ENCODE measurements at places on chromosomes 1 and 21.

- DNase-seq: no peak
Measured at GRCh38 chr1:65632235-65632634, 160.5 kb upstream of the PDE4B start.

GRCh38 chr1:57066980-57067610 lies 101.3 kb upstream of the C8B start:
- no peak for DNase-seq

DNA sequence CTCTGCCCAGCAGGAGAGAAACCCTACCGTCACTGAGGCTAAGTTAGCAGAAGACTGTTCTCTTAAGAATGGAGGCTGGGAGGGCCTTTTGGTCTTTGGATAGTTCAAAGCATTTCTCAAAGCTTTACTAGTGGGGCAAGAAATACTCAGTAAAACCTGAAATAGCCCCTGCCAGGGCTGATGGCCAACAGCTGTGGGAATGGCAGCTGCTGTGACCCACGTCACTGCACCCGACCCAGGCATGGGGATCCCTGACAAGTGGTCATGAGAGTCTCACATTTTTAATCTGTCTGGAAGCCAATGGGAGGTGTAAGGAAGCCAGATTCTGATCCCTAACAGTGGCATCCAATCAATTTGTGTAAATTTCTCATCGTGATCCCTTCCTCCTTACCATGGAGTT lies 44.5 kb upstream of the ENAH start:
- DNase-seq: no peak

DNA sequence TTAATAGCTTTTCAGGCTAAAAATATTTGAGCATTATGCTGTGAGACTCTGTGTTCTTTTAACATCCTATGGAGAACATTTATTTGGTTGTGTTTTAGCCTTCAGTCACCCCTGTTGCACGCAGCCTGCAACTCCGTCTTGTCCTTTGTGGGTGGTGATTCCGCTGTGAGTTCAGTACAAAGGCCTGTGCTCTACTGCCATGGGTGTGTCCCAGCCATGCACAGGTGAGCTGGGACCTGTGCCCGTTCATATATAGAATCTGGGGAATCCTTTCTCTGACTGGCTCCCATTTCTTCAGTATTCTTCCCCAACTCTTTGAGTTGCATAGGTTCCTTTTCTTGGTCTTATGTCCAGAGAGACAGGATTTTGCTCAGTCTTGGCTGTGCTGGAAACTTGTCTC lies 61.4 kb downstream of the ACTL8 start:
- DNase-seq: no peak

DNA sequence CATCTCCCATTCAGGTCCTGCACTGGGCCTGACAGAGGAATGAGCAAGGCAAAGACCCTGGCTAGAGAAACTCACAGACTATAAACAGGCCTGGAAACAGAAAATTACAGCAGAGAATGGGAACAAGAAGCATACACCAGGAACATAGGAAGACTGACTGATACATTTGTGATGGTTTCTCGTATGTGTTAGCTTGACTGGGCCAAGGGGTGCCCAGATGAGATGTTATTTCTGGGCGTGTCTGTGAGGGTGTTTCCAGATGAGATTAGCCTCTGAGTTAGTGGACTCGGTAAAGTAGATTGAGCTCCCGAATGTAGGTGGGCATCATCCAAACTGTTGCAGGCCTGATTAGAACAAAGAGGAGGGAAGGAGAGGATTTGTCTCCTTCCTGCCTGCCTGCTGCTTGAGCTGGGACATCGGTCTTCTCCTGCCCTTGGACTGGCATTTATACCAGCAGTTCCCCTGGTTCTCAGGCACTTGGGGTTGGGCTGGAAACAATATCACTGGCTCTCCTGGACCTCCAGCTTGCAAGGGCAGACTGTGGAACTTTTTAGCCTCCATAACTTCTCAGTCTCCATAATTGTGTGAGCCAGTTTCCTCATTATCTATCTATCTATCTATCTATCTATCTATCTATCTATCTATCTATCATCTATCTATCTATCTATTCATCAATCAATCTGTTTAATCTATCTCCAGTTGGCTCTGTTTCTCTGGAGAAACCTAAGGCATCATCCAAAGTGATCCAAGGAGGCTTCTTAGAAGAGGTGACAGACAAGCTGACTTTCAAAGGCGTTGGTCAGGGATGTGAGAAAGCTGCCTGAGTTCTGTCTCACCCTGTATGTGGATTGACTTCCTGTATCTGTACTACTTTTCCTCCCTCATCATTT lies 9.7 kb upstream of the FOXO6 start:
- no peak for DNase-seq

Measured in activated B cell treated with CpG ODN at 0.5 μM for 24 hours (primary cell).